Inflammatory macrophage treated with lipopolysaccharide for 4 hours (primary cell): ENCODE measurements at places on chromosomes 2 and 18.

DNA sequence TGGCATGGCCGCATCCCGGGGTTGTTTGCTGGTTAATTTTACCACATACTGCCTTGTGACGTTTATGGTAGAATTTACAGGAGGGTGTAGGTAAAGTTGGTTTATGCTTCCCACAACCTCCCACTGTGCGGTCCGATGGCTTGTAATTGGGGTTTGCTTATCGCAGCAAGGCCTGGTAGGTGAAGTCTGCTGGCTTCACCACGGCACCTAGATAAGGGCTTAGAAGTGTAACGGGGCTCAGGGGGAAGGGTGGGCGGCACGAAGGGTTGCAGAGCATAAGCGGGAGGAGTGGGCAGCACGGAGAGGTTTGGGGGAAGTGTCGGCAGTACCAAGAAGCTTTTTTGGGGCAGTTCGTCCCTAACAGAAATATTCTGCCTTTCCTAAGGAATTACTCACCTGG is 39.0 kb upstream of the TMEM131 start:
- DNase-seq, result no peak

DNA sequence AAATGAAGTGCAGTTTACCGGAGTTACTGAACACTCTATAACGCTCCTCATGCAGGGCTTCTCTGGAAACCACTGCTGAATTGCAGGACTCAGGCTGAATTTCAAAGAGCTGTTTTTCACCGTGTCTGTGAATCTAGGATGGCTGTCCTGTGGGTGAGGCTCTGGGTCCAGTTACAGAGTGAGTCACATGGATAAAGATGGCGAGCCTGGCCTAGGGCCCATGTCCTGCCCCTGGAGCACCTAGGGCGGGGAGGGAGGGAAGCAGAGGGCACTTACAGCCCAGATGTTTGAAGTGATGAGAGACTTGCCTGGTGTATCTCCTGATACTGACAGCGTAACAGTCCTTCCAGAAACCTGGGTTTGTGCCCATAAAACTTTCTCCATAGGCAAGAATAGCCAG is 583.0 kb downstream of the IRS1 start:
- no peak for DNase-seq

- no peak for DNase-seq
These were observed 2.1 kb upstream of the TRIB2 start for GRCh38 chr2:12714391-12715221.

- no peak for DNase-seq
These were observed 14.7 kb downstream of the RRM2 start for GRCh38 chr2:10137053-10137843.

DNA sequence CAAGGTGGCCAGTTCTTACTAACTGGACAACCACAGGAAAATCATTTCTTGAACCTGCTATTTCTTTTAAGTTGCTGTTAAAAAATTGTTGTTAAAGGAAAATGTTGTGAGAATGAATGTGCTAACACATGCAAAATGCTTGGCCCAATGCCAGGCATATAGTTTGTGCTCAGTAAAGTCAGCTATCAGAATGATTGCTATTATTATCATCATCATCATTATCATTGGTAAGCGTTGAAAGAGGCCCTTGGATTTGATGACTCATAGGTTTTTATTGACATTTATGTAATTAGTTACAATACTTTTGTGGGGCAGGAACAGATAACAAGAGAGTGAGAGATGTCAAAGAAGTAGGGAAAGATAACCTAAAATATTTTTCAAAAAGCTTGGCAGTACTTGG is 394.2 kb upstream of the ZEB2 start:
- DNase-seq, result no peak

GRCh38 chr2:18085593-18085992 is 207.1 kb downstream of the KCNS3 start:
- no peak for DNase-seq

DNA sequence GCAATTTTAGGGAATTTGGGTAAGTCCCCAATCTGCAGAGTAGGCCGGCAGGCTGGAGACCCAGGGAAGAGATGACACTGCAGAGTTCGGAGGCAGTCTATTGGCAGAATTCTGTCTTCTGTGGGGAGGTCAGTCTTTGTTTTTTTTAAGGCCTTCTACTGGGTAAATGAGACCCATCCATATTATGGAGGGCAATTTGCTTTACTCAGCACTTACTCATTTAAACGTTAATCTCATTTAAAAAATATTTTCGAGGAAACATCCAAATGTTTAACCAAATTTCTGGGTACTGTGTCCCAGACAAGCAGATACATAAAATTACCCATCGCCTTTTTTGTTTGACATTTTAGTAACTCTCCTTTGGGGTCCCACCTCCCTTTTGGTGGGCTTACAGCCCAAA is 139.5 kb downstream of the IRS1 start:
- DNase-seq, result no peak

DNA sequence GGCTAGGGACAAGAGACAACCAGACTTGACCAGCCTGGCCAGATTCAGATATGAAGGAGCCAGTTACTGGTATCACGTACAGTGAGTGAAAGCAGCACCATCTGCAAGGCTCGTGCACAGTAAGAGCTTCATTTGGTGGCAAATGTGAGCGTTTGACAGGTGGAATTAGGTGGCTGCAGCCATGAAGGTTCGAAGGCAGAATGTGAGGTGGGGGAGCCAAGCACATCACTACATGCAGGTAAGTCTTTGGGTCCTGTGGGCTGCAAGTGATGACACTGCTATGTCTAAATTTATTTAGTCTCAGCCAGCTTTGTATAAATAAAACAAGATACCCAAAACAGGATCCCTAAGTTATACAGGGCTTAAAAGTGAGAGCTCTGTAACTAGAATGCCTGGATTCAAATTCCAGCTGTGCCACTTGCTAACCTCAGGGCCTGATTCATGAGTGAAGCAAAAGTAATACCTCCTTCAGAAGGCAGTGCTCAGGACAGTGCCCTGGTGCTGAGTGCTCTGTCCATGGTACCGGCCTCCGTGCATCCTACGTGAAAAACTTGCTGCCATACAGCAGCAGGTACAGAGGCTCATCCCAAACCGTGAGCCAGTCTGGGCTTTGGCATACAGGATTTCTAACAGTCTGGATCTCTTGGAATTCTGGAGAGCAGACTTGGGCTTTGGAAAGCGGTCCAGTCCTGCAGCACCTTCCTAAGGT is 18.6 kb downstream of the DDX18 start:
- no peak for DNase-seq
